ENCODE measurements at places on chromosomes 2 and 18.

GRCh38 chr2:206692971-206693370 lies 25.2 kb downstream of the DYTN start:
- DNase-seq, result no peak

GRCh38 chr18:44803019-44803650 lies 122.4 kb downstream of the SETBP1 start:
- no peak for DNase-seq

- DNase-seq, result no peak
These were observed 182.1 kb downstream of the PARD3B start for GRCh38 chr2:204727368-204727767.

- DNase-seq, result no peak
These were observed 20.1 kb upstream of the IGFBP5 start for GRCh38 chr2:216715402-216715974.

DNA sequence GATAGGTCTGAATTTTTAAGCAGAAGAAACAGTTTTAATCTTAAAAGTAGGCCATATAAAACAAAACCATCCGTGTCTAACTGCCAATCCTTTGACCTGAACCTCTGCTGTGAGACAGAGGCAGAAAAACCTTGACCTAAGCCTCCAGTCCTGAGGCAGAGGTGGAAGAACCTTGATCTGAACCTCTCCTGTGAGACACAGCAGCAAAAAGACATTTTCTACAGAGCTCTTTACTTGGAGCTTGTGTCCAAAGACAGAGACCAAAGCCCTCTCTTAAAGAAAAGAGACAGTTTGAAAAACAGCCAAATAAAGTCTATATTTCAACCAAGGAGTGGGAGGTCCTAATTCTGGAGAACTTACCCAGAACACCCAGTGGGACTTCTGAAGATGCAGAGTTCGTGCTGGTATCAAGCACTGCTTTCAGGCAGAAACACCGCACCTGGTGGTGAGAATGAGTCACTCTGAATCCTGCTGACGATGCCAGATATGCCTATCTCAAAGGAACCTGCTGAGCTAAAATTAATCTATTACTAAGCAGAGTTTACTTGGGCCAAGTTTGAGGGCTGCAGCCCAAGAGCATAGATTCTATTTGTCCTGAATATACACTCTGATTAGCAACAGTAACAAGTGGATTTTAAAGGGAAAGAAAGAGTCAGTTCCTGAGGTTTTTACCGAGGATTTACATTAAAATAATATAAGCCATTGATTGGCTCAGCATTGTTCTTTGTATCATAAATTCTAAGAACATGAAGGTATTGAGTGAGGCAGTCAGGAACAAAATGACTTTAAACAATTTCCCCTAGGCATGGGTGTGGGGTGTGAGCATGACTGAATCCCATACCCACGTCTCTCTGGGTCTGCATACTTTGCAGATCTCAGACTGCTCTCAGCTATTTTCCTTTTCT lies 806.4 kb downstream of the TRIB2 start:
- DNase-seq, result no peak

DNA sequence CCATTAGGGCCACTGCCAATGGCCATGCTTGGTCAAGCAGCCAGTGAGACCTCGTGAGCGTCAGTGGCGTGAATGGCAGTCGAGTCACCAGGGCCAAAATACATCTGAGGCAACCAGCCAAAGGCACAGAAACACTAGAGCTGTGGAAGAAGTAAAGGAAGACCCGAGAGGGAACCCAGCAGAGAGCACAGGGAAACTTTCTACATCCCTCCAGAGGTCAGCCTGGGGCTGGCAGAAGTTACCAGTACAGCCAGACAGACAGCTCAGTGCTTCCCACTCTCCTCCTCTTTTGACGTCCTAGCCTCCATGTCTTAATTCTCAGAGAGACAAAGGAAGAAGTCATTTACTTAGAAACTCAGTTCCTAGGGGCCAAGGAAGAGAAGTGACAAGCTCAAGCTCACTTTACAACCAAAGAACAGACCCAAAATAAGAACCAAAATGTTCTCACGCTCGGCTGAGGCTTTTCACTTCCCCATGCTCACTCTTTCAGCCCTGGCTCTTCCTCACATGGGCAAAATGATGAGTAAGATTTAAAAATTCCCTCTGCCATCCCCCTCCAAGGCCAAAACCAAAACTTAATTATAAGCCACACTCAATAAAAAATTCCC lies 8.7 kb downstream of the CYRIA start:
- no peak for DNase-seq

DNA sequence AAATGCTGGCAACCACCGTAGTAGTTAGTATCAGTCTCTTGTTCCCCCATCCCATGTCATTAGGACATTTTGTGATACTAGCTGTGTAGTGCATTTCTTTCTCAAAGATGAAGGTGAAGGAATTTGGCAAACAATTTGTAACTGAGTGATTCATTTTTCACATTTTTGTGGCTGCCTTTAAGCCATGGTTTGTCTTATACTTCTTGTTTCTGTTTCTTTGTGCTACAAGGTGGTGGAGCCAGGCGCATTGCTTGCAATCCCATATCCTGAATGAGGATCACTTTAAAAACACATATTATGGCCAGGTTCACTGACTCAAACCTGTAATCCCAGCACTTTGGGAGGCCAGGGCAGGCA lies 40.6 kb downstream of the GPD2 start:
- no peak for DNase-seq

- DNase-seq, result no peak
These were observed 174.6 kb downstream of the NCK2 start for GRCh38 chr2:105919191-105919811.

DNA sequence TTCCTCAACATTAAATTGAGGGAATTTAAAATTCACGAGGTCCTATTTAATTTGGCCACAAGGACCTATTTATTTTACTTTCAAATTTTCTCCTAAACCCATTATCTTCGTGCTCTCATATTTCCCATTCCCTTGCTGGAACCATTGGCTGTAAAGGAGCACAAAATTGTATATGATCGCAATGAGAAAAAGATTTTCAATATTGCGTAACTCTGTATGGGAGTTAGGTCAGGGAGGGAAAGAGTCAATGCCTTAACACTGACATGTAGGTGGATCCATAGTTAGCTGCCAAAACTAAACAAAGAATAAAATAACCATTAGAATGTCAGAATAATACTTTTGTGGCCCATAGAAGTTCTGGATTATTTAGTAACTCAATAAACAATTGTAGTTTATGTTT lies 40.6 kb upstream of the ZC3H15 start:
- no peak for DNase-seq

- DNase-seq, result no peak
These were observed 87.5 kb downstream of the POLR1A start for GRCh38 chr2:86017901-86018896.

- peak; percentile 68 for DNase-seq
These were observed at the start of gene TMBIM1 for GRCh38 chr2:218292048-218293014. TSS of gene TMBIM1 (minus strand) at chr2:218292503. CDS start at chr2:218282141, 10,362 bp downstream.

GRCh38 chr2:25617948-25618646 lies 55.3 kb downstream of the DTNB start:
- peak; percentile 13 for DNase-seq

DNA sequence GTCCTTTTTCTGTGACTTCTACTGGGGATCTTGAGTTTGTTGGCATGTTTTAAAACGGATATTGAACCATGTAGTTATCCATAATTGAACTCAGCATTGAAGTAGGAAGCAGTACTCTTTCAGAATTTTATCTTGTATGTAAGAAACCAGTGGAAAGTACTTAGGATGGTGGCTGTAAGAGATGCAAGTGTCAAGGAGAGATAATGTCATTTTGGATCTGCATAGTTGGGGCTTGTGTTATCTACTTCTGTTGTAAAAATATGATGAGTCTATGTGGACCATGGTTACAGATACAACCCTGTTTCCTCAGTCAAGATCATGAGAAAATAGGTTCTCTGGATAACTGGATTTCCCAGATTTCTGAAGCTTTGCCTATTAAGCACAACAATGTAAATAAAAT lies 113.7 kb downstream of the NAB1 start:
- no peak for DNase-seq

DNA sequence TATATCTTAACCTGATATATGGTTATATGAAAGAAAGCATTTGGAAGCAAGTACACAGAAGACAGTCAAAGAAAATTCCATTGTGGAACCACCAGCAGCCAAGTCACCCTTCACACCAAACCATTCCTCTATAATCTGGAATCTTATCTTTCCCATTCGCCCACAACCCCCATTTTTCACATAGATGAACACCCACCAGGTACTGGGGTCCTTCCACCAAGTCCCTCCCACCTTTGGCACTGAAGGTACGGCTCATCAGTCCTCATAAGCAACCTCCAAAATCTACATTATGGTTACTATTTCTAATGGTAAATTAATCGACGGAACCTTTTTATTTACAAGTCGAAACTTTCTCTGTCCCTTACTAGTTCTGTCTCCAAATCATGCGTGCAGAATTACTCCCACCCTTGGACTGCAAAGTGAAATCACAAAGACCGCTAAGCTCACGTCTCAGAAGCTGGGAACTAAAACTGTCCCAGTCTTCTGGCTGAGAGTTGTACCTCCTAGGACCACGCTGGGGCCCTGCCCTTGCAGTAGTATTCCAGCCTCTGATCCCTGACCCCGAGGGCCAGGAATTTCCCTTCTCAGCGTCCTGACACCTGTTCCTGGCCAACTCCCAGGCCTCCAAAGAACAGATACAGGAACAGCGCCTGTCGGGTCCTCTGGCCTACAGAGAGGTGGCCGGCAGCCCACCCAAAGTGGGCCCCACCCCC lies 702 bp downstream of the OLA1 start:
- no peak for DNase-seq

DNA sequence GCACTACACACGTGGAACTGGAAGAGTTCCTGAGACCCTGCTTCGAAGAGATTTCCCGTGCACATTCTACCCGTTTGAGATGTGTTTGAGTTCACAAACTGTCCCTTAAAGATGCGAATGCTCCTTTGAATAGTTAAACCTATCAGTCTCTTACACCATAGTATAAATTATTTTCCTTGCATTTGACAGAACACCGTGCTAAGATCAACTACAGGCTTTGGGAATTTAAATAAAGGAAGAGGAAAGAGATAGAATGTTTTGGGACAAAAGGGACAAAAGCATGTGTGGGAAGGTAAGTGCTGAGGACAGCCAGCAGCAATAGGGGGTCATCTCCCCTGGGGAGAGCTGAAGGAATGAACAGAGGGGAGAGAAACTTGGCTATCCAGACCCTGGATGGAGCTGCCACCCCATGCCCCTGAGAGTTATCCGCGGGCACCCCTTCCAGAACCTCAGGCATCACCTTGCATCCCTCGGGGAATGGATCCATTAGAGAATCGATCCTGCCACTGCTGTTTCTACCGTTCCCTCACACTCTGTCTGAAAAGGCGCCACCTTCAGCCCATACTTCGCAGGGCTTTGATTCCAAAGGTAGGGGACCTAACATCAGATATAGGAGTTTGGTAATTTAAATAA lies 888 bp upstream of the ADCY3 start:
- no peak for DNase-seq

Measured in kidney capillary endothelial cell (primary cell).